Activated effector memory CD4-positive, alpha-beta T cell treated with Interleukin-2 at 50 U/mL for 16 hours (primary cell): ENCODE measurements at places on chromosomes 12 and 14.

DNA sequence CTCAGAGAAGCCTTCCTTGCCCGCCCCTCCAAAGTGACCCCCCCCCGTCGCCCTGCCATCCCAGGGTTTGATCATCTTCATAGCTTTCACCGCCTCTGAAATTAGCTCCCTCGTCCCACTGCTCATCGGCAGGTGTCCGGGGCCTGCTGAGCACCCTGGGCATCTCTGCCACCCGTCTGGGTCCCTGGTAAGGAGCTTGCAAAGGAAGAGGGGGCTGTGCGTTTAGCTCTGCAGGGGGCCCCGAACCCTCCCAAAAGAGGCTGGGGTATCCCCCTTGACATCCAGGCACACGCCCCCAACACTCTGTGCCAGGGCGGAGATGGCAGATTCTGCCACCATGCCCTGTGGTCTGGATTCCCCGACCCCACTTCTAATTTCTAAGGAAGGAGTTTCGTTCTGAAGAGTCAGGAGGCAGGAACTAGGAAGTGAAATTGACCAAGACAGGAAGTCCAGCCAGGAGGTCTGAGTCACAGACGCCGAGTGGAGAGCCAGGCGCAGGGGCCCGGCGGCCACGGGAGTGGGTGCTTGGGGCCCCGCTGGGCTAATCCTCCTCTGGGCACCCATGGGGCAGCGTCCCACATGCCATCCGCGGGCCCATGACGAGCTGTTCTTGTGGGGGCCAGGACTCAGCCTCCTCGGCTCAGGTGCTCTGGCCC lies 95.7 kb downstream of the RFLNA start:
- DNase-seq, result no peak

- DNase-seq, result peak; percentile 15
These were observed 6.7 kb upstream of the TESC start for GRCh38 chr12:117105902-117106301.

DNA sequence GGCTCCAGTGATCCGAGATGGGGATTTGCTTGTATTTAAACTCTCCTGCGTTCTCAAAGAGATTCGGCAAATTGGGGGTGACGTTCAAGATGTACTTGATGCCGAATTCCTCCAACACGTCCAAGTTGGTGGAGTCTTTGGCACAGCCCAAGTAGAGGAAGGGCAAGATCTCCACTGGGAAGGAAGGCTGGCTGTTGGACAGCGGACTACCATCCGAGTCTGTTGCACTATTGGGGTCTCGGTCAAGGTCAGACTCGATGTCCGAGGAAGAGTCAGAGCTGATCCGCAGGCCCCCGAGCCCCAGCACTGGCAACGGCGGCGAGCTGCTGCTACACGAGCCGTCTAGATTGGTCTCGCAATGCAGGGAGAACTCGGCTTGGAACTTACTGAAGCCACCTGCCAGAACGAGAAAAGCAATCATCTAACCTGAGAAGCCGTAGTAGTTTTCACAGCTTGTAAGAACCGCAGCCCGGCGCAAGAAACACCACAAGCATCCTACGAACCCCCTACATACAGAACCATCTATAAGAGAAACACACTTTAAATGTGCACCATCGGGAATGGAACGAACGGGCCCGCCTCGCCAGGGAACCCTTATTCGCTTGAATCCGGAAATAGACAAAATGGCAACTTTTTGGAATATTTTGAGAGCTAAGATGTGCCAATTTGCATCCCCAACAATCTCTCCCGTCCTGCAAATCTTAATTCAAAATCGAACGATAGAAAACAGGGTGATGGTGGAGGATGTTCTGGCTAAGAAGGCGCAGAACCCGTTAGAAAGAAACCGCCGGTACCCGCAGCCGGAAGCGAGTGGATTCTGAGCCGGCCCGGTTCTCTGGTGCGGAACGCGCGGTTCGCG lies 1.4 kb downstream of the DUSP6 start:
- no peak for DNase-seq

GRCh38 chr14:85644211-85644610 lies 114.3 kb downstream of the FLRT2 start:
- DNase-seq, result no peak

GRCh38 chr12:113744802-113745395 lies 221.2 kb downstream of the RBM19 start:
- no peak for DNase-seq

DNA sequence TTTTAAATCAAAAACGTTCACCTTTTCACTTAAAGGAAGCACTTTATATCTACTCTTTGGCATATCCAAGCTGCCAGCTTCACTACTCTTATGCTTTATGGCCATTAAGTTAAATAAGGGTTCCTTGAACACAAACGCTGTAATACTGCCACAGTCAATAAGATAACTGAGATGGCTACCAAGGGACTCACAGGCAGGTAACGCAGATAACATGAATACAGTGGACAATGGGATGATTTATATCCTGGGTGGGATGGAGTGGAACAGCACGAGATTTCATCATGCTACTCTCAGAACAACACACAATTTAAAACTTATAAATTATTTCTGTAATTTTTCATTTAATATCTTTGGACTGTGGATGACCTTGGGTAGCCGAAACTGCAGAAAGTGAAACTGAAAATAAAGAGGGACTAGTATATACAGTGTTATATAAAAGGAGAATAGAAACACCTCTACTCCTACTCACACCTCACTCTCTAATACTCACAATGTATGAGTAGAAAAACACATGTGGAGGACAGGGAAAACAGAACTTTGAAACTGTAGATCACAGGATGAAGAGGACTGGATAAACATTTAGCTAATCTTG lies 367.3 kb downstream of the C12orf50 start:
- DNase-seq, result no peak

GRCh38 chr12:131752451-131752850 lies 41.6 kb downstream of the SFSWAP start:
- no peak for DNase-seq

- no peak for DNase-seq
These were observed 1.6 kb downstream of the GZMH start for GRCh38 chr14:24607635-24608514.
